SHP77 treated with DMSO at 0.1 percent for 48 hours (cell line): ENCODE measurements at places on chromosomes 6 and 20.

DNA sequence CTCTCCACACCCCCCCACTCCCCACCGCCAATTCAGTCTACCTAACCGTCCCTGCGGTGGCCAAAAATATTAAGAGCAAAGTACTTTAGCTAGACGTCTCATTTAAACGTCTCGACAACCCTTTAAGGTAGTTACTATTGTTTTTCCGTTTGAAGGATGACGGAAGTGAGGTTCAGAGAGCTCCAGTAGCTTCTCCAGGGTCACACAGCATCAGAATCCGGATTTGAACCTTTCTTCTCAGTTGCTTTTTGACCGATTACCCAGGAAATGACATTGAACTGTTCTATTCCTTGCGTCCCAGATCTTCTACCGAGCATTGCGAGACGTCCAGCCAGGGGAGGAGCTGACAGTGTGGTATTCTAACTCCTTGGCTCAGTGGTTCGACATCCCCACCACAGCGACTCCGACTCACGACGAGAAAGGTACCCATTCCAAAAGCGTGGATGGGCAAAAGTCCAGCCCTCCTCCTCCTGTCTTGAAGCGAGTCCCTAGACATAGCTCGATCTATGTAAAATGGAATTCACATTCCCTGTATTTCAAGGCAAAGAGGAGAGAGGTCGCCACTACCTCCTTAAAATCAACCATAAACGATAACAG, 2.4 kb downstream of the PRDM13 start:
- no peak for DNase-seq

DNA sequence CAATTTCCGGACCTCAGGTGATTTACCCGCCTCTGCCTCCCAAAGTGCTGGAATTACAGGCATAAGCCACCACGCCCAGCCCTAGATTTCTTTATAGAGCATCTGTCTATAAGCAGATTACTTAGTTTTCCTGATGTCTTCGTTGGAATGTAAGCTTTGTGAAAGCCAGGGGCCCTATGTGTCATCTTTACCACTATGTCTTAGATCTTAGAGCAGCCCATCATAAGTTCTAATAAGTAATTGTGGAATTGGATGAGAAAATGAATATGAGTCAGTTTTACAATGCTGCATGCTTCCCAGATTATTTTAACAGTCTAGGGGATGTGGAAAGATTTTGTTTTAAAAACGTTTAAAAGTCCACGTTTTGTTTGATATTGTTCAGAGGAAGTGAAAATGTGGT, 9.1 kb upstream of the ZBTB2 start:
- DNase-seq = no peak

DNA sequence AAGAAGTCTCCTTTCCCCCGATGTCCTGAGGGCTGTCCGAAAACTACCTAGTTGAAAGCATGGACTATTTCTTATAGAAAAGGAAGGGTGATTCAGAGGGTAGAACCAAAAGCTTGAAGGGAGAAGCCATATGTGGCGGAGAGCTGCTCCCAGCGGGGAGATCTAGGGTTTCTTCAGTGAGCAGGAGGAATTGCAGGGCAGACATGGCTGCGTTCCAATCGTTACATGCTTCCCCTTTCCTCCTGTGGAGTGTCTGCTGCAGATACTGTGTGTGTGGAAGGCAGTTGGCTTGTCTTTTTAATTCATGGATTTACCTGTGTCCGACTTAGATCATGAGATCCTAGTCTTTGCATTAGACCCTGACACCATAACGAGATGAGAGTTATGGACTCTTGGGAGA, 799.5 kb downstream of the QKI start:
- no peak for DNase-seq

DNA sequence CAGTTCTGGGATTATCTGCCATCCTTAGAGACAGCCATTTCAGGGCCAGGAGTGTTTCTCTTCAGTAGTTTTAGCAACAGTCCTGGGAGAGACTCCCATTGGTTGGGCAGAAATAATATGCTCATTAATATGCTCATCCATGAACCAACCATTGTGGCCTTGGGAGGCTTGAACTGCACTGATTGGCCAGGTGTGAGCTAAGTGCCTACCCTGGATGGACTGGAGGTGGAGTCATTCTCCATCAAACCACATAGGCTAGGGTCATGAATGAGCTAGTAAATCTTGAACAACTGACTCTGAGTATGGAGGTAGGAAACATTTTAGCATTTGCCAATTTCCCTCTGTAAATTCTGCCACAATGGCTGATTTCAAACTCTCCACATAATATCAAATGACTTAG, 70.2 kb upstream of the ZFP64 start:
- DNase-seq = no peak

DNA sequence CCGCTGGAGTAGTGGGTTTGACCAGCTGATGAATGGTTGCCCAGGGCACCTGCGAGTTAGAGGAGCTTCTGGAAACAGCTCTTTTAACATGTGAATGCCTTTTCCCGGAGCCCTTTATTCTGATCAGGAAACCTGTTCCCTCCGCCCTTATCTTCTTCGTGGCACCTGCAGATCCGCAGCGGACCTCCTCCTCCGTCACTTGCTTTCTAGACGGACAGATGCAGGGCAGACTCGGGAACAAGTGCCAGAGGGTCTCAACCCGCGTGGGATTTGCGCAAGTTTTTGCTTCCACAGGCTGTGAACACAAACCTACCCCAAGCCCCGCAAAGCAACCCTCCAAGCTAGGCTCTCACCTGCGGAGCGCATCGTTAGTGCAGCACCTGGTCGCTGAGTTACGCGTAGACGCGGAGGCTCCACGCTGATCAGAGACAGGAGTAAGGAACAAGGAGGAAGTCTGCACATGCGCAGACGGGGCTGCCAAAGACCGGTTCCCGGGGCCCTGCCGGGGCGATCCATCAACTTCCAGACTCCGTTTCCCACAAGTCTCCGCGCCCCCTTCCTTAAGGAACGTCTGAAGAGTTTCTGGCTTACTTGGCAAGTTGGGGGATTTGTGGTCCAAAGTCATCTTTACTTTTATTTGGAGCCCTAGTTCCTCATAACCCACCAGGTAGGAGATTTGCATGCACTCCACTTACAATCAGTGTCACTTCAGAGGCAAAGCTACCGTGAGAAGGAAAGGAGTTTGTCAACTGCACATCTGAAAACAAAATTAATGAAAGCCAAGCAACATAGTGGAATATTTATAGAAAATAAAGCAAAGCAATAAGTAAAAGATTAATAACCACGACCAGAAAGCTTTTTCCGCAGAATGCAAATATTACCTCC, 52.7 kb upstream of the ELMO2 start:
- no peak for DNase-seq

DNA sequence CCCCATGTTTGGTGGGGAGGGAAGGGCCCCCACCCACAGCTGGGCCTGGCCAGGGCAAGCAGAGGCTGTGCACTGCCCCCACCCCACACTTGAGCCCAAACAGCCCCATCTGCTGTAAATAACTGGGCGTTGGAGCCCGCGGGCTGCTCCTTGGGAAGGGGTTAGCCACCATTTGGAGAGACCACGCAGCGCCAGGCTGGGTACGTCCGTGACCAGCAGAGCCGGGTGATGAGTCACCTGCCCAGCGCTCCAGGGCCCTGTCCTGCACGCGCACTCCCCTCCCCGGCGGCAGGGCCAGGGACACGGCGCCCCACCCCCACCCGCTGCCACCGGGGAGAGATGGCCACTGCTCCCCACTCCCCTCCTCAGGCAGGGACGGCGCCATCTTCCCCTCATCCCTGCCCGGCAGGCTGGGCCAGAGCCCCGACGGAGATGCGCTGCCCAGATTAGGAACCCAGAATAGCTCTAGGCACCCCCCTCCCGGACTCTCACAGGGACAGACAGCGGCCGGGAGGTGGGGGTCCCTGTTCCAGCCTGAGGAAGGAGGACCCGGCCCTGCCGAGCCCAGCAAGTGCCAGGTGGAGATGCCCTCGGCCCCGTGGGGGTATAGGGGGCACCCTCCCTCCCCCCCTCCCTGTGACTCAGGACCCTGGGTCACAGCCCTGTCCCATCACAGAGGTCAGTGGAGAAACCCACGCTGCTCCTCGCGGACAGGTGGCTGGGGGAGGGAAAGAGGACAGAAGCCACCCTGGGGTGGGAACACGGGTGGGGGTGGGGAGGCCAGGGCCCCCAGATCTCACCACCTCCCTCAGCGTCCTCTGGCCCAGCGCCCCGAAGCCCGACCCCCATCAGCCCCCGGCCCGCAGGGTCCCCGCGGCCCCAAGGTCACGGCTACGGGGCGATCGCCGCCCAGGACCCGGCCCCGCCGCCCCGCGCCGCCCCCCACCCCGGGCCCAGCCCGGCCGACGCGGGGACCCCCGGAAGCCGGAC, 642 bp downstream of the EEF1A2 start:
- DNase-seq = no peak

- DNase-seq = no peak
Measured at GRCh38 chr6:24520929-24521546, 26.3 kb downstream of the ALDH5A1 start.

- no peak for DNase-seq
Measured at GRCh38 chr6:8825726-8826125, 390.4 kb upstream of the SLC35B3 start.

DNA sequence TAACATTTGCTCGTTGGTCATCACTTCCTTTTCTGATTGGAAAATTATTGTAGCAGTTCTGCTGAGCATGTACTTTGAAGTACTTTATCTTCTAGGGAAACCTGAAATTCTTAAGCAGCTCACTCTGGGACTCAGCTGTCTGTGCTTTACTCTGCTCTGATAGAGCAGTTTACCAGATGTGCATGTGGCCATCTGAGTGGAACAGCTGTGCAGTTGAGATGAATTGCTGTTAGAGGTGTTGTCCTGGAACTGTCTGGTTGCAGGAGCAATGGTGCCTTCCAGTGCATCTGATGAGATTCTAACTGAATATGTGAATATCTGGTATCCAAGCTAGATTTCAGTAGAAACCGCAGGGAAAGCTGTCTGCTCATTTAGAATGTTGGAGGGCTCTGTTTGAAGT, 27.2 kb downstream of the PANK2 start:
- DNase-seq = no peak

DNA sequence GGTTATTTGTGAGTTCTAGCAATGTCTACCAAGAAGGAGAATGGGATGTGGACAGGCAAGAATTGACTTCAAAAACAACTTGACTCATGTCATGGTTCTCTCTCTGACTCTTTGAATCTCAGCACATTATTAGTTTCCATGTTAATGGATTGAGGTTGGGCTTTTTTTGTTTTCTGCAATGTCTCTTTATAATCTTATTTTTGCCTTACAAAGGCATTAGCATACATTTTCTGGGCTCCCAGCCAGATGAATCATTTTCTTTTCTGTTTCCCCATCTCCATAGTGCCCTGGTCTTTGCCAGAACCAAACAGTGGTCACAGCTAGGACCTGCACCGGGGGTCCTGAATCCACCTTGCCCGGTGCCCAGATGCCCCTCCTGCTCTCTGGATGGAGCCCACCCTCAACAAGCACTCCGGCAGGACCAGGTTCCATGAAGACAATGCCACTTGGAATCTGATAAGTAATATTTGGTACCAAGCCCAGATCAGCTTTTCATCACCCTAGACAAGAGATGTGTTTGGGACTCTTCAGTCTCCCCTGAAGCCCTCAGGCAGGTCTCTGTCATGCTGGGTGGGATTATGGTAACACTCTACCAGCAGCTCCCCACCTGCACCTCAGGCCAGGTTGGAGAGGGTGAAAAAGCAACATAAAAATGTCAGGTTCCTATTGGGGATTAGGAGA, 266.7 kb upstream of the SULF2 start:
- DNase-seq = no peak

- DNase-seq = no peak
Measured at GRCh38 chr6:160428069-160428430, 79.9 kb downstream of the SLC22A3 start.

DNA sequence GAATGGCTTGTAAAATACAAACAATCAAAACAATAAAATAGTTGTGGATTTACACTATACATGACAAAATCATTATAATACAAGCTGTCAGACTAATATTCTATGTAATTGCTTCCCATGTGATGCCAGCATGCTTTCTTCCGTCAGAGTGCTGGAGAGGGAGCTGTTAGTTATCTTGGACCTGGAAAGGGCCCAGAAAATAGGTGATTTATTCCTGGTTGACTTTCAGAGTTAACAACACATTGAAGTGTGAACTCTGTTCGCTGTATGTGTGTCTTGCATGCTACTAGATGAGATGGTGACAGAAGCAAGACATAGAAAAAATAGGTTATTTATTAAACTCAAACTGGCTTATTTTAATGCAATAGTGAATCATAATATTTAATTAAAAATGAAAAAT, 70.2 kb downstream of the CDYL start:
- no peak for DNase-seq

DNA sequence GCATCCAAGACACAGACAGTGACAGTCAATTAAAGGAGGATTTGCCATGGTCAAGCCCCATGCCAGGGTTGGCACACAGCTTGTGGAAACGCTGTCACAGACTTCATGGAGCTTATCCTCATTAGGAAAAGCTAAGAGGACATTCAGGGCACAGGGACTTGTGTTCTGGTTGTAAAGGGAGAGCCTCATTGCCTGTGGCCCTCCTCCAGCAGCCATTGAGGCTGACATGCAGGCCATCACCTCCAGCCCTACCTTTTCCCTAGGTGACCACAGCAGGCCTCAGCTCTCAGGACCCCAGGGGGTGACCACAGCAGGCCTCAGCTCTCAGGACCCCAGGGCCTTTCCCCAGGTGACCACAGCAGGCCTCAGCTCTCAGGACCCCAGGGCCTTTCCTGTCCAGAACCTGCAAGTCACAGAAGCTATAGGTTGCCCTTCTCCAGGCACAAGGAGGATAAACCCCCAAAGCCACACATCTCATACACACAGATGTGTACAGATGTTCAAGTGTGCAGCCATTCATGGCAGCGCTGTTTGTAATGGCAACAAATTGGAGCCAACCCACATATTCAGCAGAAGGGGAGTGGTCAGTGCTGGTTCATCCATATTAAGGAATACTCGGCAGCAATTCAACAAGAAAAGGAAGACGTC, 26.1 kb downstream of the DUSP22 start:
- DNase-seq = no peak

DNA sequence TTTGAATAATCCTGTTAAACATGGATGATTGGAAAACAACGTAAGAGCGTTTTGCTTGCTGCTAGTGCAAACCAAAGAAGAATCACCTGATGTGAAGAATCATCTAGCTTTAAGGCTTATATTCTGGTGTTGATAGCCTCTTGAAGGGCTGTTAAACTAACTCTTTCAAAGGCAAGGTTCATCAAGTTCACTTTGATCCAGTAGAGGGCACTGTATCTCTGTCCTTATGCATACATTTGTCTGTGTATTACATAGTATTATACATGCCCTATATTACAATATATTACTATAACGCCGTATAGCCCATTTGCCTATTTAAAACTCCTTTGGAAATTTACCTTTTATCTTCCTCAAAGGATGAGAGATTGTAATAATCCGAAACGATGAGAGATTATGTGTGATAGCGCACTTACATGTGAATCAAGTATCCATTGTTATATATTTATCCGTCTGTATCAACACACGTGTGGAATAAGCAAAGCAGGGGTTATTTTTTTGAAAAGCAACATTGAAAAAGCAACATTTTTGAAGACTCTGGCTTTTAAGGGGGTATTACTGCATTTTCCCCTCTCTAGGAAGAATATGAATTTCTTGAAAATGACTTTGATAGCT, 50.8 kb upstream of the NRN1 start:
- peak; percentile 44 for DNase-seq

GRCh38 chr6:44733868-44734267, 346.4 kb downstream of the CDC5L start:
- no peak for DNase-seq

- peak; percentile 57 for DNase-seq
Measured at GRCh38 chr6:37432916-37433656, at the start of gene CMTR1. CMTR1 (plus strand) TSS chr6:37433221; CDS start chr6:37435630, 2,409 bp downstream.

GRCh38 chr6:138570725-138571029, 71.4 kb upstream of the NHSL1 start:
- DNase-seq = no peak
